T-helper 2 cell treated with Interferon-gamma antibody and Interleukin-4, amounts not matched to agents 5 μg/mL and 100 μg/mL, for 36 hours (primary cell): ENCODE measurements at places on chromosomes 2 and 18.
A peak's percentile ranks its signal among the peaks of the same experiment; 100 is the strongest.

DNA sequence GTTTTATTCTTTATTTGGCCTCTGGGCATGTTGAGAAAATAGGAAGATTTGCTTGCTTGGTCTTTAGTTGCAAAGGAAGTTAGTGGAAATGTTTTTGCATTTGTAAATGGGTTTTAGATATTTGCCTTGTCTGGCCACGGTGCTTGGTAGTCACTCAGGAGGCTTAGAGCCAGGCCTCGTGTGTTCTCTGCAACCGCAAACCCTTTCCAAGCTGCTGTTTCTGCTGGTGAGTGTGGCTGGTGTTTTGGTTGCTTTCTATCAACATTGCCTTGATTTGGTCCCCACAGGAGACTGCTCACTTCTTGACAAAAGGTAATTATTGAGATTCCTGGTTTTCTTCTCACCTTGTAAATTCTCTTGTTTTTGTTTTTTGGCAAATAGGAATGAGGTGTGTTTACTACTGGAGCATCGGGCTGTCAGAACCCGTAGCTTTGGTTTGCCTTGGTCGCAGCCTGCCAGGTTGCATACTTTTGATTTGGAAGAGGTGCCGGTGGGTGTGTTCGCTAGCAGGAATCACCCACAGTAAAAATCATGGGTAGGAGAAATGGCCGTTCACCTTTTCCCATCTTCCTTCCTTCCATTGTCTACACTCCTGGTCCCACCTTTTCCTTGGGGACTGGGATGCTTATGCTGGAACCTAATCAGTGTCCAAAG, 15.8 kb downstream of the ASAP2 start:
- no peak for DNase-seq

DNA sequence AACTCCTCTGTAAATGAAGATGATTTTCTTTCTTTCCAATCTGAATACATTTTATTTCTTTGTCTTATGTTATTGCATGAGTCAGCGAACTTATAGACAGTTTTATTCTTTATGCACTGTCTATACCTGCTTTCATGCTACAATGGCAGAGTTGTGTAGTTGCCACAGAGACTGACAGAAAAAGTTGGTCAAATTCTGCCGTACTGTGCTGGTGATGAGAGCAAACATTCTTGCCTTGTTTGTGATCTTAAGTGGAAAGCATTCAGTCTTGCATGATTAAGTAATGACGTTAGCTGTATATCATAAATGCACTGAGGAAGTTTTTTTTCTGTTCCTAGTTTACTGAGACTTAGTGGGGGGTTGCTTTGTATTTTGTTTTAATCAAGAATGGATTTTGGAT, 32.9 kb downstream of the ZC3H15 start:
- no peak for DNase-seq

- no peak for DNase-seq
Measured at GRCh38 chr2:181138816-181139215, 158.4 kb downstream of the UBE2E3 start.

DNA sequence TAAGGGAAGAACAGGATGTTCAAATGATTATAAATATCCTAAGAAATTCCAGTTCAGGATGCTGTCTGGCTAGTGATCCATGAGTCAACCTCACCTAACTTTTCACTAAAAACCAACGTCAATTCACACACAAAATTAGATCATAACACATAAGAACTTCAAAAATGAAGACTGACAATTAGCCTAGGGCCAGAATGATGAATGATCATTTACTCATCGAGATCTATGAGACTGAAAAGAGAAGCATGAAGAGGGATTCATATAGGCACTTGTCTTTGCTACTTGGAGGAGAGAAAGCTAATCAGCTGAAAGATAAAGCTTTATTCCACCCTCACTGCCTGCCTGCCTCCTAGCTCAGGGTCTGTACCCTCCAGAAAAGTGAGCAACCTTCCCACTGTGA, 29.8 kb downstream of the ADD2 start:
- no peak for DNase-seq

- DNase-seq, result no peak
Measured at GRCh38 chr18:55777666-55778304, 189.8 kb upstream of the TCF4 start.

GRCh38 chr2:20614201-20615067, 36.5 kb downstream of the HS1BP3 start:
- no peak for DNase-seq

GRCh38 chr18:76977108-76977621, 154.8 kb downstream of the ZNF236 start:
- DNase-seq, result no peak

DNA sequence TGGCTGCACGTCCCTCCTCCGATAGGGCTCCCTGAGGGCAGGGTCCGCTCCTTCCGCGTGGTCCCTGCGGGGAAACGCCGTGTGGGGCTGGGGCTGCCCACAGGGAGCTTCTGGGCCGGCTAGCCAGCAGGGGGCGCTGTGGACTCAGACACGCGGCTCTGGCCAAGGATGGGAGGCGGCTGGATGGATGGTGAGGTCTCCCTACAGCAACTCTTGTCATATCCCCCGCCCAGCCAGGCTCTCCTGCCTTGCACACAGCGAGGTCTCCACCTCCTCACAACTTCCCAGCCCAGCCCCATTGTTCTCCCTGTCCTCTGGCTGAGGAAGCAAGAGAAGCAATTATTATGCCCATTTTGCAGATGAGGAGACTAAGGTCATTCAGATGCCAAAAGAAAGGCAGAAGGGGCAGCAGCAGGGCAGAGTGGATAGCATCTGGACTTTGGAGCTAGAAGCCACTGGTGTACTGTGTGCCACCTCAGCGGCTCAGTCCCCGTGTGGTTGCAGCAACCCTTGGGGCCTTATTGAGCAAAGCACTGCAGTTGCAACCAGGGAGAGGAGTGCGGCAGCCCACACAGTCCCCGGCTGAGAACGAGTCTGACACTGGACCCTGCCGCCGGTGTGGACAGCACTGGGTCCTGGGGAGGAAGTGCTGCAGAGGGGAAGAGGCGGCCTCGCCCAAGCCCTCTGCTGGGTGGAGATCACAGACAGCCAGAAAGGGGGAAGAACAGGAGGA, 99.0 kb downstream of the ZFP36L2 start:
- peak; percentile 79 for DNase-seq

- no peak for DNase-seq
Measured at GRCh38 chr2:105597806-105598803, 146.6 kb upstream of the NCK2 start.

DNA sequence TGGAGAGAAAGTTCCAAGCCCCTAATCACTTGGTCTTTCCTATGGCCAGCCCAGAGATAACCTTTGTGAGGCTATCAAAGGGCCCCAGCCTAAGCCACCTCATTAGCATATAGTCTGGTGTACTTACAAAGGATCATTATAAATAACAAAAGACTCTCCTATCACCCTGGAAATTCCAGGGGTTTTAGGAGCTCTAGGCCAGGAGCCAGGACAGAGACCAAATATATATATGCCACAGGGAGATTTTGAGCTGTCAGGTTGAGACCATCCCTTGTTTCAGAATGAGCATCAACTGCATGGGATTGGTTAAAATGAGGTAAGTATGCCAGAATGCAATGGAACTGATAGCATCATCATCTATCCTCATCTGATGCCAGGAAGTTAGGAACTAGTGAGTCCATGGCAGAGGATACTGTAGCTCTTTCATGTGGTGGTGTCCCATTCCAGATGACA, 32.1 kb upstream of the CHRNA1 start:
- DNase-seq, result no peak

- DNase-seq, result peak; percentile 17
Measured at GRCh38 chr2:53969285-53969967, 1.4 kb downstream of the PSME4 start.

DNA sequence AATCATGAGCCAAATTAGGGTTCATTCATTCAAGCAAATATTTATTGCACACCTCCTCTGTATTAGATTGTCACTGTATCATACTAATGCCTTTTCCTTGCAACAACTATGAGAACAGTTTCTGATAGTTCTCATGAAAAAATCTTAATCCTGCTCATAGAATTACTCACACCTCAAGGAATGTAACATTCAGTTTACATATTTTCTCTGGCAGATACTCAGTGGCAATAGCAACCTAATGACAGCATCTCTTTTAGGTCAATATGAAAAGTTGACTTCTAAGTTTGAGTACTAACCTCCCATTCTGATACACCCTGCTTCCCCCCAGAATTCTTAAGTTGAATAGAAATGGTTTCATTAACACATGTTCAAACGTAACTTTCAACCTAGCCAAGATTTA, 132.0 kb downstream of the VWC2L start:
- no peak for DNase-seq

GRCh38 chr2:41954304-41955291, 93.2 kb upstream of the PKDCC start:
- no peak for DNase-seq

DNA sequence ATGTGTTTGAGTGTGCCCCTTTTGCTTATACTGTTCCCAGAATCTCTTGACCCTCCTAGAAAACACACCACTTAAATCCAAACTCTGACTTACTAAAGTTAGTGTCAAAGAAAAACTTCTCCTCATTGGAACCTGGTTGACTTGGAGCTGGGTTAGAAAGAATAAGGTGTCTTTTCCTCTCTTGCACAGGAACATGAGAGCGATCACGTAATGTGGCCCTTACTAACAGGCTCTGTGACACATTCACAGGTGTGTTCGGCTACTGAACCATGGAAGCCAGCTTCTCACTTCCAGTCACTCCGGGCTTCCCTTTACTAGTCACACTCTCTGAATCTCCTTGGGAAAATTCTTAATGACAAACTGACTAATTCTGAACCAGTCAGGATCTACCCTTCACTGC, 5.4 kb upstream of the POU3F3 start:
- DNase-seq, result no peak

DNA sequence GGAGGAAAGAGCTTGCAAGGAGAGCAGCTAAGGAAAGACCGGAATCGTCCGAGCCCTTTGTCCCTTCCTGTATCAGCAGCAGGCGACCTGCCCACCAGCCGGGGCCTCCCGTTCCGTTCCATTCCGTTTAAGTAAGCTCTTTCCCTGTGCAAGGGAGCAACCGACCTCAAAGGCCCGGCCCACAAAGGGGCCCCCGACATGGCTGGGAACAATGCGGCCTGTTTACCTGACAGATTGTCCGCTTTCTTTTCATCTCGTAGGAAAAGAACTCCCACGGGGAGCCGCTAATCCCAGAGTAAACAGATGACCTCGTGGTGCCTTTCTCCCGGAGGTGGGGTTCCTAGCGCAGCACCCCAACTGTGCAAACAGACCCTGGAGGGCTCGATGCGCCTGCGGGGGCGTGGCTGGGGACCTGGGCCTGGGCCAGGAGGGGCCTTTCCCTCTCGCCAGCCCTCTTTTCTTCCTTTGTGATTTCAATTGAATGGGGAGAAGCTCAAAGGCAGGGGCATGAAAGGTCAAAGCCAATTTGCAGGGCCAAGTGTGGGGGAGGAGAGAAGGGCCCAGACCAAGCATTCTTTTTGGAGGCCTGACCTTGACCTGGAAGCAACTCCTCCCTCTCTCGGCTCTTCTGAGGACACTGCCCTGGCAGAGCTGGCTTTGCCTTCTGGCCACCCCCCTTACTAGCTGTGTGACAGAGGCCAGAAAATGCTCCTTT, 120.2 kb downstream of the INHBB start:
- no peak for DNase-seq

DNA sequence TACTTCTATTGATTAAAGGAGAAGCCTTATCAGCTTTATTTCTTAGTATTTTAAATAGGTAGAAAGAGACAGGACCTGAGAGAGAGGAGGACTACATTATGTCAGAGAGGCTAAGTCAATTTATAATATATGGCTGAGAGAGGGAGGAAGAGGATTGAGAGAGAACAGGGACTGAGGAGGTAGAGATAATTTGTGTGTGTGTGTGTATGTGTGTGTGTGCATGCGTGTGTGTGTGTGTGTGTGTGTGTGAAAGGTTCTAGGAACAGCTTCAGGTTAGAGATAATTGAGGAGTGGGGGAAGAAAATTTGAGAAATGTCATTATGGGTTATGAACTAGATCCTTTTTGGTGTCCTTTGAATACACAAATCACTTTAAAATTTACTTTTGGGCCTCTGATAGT, 15.2 kb downstream of the DOK1 start:
- no peak for DNase-seq

DNA sequence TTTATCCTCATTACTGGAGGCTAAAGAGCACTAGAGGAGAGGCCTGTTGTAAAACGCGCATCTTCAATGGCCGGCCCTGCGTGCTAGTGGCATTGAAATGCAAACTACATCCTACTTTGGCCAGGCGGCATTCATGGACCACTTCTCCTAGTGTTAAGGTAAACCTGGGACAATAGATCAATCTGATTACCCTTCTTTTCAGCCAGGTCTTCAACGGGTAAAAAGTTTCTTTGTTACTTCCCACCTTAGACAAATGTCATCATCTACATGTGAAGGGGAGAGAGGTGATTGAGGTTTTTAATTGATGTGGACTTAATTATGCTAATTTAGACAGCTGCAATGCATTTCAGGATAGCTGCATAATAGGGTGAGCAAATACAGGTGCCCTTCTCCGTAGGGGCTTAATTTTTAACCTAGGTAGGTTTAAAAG, 628.0 kb downstream of the ZEB2 start:
- DNase-seq, result no peak

GRCh38 chr2:113083296-113083695, 15.5 kb downstream of the IL1F10 start:
- DNase-seq, result peak; percentile 10

DNA sequence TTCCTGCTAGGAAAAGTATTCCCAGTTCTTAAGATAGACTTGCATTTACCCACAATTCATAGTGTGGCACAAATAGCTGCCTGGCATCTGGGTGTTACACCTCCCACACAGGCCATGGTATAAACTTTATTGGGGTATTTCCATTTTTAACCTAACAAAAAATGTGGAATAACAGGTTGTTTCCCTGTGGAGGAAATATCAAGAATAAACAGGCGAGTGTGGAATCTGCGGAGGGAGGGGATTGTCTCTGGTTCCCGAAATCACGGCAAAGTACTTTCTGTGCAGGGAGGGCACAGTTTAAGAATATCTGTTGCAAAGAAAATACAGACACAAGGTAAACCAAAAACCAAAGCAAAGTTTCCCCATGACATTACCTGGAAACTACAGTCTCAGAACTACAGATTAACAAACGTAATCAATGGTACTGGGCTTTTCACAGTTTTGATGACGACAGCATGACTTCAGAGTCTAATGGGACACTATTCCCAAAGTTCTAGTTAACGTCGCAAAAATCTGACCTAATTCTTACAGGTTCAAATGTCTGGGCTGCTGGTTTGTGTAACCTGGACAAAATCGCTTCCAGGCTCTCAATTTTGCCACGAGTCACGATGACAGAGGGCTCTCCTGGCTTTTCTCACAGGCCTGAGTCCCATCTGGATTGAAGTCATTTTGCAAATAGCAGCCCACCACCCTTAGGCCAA, 1.4 kb downstream of the STARD7 start:
- DNase-seq, result no peak

GRCh38 chr2:149042881-149043280, 4.4 kb downstream of the LYPD6B start:
- DNase-seq, result no peak

- peak; percentile 75 for DNase-seq
Measured at GRCh38 chr2:230924470-230925341, at the start of gene GPR55. GPR55 (minus strand) TSS chr2:230925242; CDS start chr2:230910962, 14,280 bp downstream.
